ENCODE measurements at places on chromosomes 2 and 18. TPM values are rescaled to one million over a fixed set of nuclear protein-coding genes. Genes with fewer than 3 reads are reported as not detected.

MYOM1 gene
- 337 TPM for total RNA-seq

STEAP3 gene
- 9.3 TPM for total RNA-seq

SERPINB5 gene
- total RNA-seq: not detected

GRCh38 chr2:27664154-27664574, 475 bp downstream of the SLC4A1AP start:
- DNase-seq: no peak

GRCh38 chr2:19367326-19367725, 8.9 kb upstream of the OSR1 start:
- DNase-seq: no peak

DNA sequence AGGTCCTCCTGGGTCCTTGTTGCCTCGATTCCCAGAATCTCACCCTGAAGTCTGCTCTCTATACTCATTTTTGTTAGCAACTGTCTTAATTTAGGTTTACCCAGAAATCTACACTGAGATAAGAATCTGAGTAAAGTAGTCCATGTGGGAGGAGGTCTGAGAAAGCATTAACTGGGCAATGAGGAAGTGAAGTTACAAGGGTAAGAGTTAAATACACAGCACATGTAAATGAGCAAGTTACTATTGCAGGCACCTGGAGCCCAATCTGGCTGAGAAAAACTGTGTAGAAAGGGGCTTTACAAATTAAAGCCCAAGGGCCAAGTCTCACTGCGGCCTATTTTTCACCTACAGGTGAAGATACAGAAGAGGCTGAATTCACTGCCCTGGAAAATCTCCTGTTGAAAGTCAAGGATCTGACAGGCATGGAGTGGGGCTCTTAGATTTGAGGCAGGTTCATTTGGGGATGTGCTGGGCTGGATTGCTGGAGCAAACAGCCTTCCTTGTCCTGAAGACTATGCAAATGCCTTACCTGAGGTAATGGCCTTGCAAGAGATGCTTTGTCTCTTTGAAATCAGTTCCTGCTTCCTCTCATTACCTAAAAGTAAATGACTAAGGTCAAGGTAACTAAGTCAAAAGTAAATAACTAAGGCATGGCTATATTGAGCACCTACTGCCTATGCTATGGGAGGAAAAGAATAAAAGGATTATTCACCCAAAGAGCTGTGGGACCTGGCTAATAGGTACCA, 84.4 kb upstream of the DYNAP start:
- DNase-seq: no peak

Data from right cardiac atrium (tissue), 5 donors.